ENCODE measurements at places on chromosomes 7 and 10.

DNA sequence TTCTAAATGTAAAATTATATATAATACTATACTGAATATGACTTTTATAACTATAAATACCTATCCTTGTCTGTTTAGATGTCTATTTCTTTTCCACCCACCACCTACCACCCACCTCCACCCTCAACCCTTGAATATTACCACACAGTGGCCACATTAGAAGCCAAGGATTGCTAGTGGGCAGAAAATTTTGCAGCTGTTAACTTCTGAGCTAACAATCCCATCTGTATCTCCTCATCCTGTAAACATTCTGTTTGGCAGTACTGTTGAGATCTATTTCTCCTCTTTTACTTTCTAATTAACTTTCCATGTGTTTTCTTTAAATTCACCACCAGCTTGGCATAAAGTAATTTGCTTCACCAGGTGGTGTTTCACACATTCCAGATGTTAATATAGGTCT lies 281.1 kb upstream of the BMPER start:
- DNase-seq, result no peak

DNA sequence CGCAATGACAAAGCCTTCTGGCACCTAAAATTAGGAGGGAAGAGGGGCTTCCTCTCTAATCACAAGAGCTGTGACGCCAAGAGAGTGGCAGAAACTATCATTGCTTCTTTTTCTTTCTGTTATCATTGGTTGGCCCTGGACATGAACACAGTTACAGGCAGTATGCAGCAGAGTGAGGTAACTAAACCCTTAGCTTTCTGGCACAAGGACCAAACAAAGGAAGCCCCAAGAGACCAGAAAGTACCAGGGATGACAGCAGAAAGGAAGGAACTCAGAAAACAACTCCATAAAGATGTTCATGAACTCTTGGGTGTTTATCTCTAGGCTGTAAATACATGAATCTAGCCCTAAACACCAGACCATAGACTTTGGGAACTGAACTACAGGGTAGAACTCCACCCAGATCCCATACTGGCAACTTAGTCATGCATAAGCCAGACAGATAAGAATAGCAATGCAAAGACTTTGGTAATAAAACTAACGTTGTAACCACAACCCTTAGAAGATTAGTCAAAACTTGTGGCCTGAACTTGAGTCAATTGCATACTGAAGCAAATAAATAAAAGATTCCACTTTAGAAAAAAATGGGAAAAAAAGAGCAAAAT lies 195.7 kb upstream of the PTN start:
- DNase-seq, result no peak

- DNase-seq, result no peak
Observed at GRCh38 chr7:24125765-24126164, 158.2 kb upstream of the NPY start.

GRCh38 chr10:43946445-43946844 lies 297.8 kb upstream of the ZNF32 start:
- DNase-seq, result no peak

DNA sequence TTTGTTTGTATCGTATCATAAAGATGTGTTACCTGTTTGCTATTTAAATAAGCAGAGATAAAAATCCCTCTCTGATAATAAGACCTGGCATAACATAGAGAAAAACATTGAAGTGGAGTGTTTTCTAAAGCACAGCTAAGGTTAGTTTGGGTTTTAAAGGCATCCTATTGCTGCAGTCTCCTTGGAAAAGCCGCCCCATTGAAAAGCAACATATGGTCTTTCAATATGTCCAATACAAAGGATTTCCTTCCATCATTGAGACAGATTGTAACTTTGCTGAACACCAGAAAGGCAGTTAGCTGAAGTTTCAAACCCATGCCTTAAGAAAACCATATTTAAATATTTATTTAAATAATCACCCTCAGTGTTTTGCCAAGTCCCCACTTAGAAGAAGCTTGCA lies 898.5 kb upstream of the KCND2 start:
- no peak for DNase-seq

DNA sequence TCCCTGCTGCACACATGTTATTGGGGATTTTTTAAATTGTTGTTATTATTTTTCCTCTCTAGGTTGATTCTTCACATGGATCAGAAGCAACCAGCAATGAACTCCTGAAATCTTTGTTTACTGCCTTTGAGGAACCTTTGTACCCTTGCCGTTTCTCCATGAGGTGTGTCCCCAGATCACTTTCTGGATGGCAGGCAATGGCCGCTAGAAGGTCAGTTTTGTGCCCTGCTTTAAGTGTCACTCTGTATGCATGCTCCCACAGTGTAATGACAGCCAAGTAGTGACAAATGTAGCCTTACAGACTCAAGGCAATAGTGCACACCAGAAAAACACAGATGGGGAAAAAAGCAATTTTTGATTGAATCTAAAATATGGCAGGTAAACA lies 47.7 kb upstream of the NRP1 start:
- no peak for DNase-seq

- DNase-seq, result no peak
Observed at GRCh38 chr7:135801045-135801693, 52.6 kb upstream of the FAM180A start.

DNA sequence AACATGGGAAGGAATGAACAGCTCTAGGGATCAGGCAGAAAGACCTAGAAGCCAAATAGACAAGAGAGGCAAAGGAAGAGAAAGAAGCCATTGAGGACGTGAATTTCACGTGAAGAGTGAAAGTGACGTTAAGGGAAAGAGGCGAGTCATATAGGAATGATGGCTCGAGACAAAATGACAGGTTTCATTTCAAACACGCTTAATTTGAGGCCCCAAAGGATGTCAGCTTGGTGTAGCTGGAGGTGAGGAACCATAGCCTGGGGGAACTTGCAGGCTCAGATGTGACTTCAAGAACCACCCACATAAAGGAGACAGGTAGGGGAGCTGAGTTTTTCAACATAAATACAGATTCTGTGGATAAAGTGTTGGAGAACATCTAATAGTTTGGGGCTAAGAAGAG lies 84.3 kb upstream of the ATP6V0A4 start:
- DNase-seq, result no peak
